ENCODE measurements at places on chromosomes 12 and 14.

GRCh38 chr14:106396999-106397398, 870.6 kb downstream of the TMEM121 start:
- DNase-seq = no peak

GRCh38 chr14:35386673-35387125, 17.9 kb downstream of the NFKBIA start:
- DNase-seq = no peak

GRCh38 chr14:67449096-67449495, 37.1 kb upstream of the PLEK2 start:
- no peak for DNase-seq

GRCh38 chr12:130714091-130714590, 2.0 kb downstream of the RIMBP2 start:
- no peak for DNase-seq

DNA sequence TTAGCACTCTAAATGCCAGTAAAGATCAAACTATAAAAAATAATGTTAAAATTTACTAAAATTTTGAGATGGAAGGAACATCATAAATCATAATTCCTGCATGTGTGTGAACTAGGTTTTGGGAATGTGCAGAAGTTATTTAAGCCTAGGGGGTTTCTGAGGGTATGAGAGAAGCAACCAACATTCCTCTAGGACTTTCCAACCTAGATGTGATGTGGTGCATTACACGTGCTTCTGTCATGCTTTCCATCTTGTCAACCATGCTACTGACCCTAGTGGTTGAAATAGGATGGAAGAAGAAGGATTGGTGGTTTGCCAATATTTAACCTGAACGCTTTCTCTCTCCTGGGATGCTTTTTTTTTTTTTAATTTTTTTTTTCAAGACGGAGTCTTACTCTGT, 209.3 kb downstream of the AEBP2 start:
- DNase-seq = no peak

DNA sequence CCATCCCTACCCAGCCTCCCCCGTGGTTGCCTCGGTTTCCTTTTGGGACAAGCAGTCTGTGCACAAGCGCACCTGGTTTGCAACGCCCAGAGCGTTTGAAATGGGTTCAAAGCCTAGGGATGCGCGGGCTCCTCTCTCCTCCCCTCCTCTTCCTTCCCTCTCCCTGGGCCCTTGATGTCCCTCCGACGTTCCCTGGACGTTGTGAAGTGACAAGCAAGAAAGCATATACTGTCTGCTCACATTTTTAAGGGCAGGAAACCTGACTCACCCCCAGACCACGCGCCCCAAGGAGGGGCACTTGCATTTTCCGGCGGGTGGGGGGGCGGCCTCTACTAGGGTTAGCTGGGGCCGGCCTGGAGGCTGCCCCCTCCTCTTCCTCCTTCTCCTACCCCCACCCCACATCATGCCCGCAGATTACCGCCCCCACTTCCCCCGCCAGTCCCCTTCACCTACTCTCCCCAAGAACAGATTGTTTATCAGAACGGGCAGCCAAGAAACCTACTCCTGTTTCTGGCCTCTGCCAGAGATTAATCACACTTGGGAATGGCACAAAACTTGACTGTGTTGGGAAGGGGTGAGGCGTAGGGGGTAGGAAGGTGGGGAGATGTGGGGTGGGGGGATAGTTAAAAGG, 9.5 kb upstream of the IRF2BPL start:
- peak; percentile 51 for DNase-seq

- no peak for DNase-seq
Measured at GRCh38 chr12:129877411-129877810, 26.4 kb downstream of the TMEM132D start.

GRCh38 chr14:102318781-102319276, 717 bp upstream of the ZNF839 start:
- no peak for DNase-seq

DNA sequence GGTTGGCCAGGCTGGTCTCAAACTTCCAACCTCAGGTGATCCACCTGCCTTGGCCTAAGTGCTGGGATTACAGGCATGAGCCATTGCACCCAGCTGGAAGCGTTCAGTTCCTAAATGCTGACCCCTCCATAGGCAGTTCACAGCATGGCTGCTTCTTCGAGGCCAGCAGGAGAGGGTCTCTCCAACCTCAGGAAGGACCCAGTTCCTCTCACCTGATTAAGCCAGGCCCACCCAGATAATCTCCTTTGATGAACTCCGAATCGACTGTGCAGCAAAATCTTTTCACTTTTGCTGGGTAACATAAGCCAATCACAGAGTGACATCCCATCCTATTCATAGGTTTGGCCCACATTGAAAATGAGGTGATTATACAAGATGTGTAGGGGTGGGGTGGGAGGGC, 165.1 kb downstream of the ADCK1 start:
- no peak for DNase-seq

GRCh38 chr12:18798535-18799361, 60.8 kb downstream of the CAPZA3 start:
- no peak for DNase-seq

DNA sequence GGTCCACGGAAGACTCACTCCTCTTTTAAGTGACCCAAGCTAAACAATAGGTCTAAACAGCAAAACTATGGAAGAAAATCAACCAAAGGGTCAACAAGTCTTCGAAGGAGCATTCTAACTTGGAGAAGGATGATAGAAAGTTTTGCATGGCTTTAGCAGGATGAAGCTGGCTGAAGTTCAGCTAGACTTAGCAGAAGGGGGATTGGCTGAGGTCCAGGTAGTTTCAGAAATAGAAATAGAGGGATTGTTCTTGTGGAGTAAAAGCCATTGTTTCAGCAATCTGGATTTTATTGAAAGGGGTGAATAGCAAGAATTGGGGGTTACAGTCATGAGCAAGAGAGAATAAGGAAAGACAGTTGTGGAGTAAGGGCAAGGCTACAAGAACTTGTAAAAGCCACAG, 84.7 kb upstream of the TSPAN8 start:
- DNase-seq = no peak

GRCh38 chr14:33917661-33918060, 33.2 kb downstream of the EGLN3 start:
- DNase-seq = no peak

DNA sequence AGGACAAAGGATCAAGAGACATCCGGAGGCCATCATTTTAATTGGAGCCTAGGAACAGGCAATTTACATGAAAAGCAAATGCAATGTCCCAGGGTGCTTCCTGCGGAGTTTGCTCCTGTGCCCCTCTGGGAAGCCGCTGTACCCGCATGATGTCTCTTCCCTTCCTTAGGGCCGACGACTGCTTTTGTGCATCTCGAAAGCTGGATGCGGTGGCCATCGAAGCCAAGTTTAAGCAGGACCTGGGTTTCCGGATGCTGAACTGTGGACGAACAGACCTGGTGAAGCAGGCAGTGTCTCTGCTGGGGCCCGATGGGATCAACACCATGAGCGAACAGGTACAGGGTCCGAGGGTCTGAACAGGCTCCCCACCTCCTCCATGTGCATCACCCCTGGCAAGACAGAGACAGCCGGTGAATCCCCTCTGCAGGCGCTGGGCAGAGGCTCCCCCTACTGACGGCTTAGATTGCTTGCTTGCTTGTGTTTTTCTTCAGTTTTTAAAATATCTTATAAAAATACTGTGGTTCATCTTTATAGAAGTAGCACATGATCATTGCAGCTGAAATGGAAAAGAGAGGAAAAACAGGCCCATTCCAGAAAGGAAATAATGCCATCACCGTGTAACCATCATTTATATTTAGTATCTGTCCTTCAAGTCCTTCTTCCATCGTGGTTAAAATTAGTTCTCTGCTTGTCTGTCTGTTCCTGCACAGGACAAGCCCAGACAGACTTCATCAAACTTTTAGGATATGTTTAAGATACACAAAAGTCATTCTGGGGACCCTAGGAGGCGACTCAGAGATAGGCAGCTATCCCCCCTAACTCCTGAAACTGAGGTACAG, 75.4 kb upstream of the PWP1 start:
- no peak for DNase-seq

- DNase-seq = no peak
Measured at GRCh38 chr12:106085213-106085612, 53.5 kb downstream of the NUAK1 start.

- no peak for DNase-seq
Measured at GRCh38 chr12:105100998-105101397, 6.5 kb upstream of the WASHC4 start.

DNA sequence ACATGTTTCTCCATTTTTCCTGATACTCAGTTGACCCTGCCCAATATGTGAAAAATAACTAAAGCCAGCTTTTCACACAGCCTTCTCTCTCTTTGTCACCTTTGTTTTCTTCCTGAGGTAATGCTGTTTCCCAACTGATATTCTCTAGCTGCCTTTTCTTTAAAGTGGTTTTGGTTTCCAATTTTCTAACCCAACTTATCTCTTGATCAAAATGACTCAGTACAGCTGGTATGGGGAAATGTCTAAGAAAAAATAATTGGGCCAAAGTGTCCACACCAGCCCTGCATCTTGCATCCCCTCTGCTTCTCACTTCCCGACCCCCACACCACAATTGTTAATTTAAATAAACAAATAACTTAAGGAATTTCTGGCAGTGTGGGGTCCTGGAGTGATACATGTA, 193.8 kb downstream of the SYT1 start:
- no peak for DNase-seq

DNA sequence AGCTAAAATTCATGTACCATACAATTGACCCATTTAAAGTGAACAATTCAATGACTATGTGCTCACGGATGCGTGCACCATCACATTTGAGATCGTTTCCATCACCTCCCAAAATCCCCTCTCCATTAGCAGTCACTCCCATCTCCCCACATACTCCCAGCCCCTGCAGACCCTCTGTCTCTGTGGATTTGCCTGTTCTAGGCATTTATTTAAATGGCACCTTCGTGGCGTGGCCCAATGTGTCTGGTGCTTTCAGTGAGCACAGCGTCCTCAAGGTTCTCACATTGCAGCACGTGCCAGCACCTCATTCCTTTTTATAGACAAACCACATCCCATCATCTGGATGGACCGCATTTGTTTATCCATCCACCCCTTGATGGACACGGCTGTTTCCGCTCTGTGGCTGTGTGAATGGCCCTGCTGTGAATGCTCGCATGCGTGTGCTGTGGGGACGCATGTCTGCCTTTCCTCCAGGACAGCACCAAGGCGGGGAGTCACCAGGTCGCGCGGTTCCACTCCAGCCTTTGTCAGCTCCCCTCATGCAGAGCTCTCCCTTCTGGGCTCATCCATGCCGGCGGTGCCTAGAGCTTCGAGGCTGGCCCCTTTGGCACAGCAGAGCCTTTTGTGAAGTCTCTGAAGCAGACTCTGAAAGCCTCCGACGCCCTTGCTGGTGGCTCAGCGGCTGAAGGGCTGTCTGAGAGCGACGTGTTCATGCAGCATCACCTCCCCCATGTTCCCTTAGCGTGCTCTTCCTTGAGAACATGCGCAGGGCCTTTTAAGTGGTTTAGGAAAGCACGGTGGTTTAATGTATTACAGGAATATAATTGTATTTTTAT, 184.4 kb downstream of the KIF26A start:
- no peak for DNase-seq

DNA sequence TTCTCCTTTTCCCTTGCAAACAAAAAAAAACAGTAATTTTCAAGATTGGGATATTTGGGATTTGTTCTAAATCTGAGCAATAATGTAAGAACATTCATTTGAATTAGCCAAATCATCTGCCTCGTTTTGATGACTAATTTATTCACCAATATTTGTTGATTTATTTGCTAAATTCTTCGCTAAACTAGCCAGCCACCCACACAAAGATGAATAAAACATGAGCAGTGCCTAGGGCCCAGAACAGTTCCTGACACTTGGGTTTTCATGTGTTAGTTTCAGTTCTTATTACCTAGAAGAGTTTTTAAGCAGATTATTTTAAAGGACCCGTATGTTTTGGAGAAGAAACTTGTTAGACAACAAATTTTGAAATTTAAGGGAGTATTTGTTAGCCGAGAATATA, 1.4 kb downstream of the ETNK1 start:
- no peak for DNase-seq

DNA sequence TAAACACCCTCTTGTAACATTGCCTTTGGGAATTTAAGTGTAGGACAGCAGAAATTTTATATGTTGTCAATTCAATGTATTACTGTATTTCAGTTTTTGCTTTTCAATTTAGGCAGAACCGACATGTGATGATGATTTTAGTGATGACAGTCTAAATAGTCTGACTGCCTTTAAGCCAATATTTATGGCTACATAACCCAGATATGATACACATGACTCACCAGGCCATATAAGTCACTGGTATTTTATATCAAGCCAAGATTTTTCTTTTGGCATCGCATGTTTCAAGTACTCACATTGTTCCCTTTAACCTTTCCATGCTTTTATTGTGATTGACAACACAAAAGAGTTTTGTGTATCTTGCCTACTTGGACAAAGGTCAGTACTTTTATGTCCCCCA, 13.6 kb upstream of the PPM1A start:
- DNase-seq = no peak

- no peak for DNase-seq
Measured at GRCh38 chr12:43914923-43915468, 79.1 kb downstream of the TMEM117 start.

- DNase-seq = no peak
Measured at GRCh38 chr12:61369241-61369910, 890.8 kb upstream of the USP15 start.

GRCh38 chr14:61502459-61503093, 181.2 kb downstream of the PRKCH start:
- DNase-seq = no peak

GRCh38 chr14:24426912-24427536, 2.4 kb downstream of the CBLN3 start:
- no peak for DNase-seq

DNA sequence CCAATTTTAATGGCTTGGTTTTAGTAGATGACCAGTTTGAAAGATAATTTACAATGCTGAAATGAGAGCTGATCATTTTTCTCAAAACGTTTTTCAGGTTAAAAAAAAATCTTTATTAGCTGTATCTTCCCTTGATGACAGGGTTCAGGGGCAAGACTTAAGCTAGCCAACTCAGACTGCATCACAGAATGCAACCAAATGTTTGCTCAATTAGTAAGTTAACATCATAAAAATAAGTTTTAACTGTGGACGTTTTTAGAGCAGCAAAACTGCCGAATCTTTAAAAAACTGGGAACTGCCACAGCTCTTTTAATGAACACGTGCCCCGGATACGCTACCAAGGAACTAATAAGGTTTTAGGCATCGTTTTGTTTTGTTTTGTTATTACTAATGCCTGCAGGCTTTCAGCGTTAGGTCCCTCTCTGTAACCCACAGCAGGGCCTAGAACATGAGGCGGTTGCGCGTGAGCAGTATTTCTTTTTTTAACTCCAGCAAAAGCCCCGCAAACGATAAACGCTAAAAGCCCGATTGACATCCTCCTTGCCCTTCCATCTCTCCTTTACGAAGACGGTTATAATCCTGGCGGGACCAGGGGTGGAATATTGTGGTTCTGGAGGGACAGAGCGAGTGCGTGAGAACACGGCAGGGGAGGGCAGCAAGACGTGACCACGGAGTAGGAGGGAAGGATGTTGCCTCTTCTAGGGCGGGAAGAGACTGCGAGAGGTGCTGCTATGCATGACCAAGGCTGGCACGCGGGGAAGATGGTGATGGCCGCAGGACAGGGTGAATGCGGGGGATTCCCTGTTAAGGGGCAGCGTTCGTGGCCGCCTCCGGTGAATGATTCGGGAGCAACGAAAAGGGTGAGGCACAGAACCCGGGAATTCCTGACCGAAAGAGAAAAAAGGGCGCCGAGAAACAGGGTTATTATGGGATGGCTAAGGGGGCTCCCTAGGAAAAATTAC, 652 bp downstream of the SUPT16H start:
- DNase-seq = peak; percentile 22
